Endothelial cell (in vitro differentiated cells): ENCODE measurements at places on chromosomes 5 and 9.

DNA sequence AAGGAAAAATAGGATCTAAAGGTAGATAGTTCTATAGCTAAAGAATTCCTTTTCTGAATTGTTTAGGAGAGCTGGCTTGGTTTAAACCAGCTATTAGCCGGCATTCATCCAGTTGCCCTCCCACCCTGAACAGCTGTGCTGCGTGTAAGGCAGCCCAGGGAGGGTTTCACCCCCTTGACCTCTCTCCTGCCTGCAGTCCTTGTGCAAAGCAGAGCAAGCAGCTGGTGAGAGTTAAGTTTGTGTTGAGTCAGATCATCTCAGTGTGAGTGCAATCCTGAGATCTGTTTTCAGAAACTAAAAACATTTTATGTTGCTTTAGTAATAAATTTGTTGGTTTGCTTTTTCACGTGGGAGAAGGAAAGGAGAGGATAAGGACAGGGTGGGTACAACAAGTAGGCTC, 13.0 kb downstream of the SLC25A25 start:
- DNase-seq, result no peak

GRCh38 chr9:3569529-3569928, 43.7 kb upstream of the RFX3 start:
- no peak for DNase-seq

- no peak for DNase-seq
Observed at GRCh38 chr5:141492168-141492885, 3.4 kb downstream of the PCDHGC5 start.

- DNase-seq, result no peak
Observed at GRCh38 chr5:87002485-87002884, 265.2 kb upstream of the RASA1 start.

GRCh38 chr9:95457769-95458168, 59.0 kb downstream of the PTCH1 start:
- no peak for DNase-seq

- no peak for DNase-seq
Observed at GRCh38 chr9:30925126-30925525, 1459.3 kb upstream of the ACO1 start.

DNA sequence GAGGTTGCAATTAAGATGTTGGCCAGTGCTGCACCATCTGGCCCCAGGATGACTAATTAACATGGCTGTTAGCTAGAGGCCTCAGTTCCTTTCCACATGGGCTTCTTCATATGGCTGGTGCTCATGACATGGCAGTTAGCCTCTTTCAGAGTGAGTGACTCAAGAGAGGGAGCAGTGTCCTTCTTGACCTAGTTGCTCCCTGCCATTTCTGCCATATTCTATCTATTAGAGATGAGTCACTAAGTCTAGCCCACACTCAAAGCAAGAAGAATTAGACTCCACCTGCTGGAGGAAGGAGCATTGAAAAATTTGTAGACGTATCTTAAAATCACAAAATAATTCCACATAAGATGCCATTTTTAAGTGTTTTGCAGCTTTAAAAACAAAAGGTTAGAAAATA, 651.2 kb upstream of the CCNG1 start:
- DNase-seq, result no peak

DNA sequence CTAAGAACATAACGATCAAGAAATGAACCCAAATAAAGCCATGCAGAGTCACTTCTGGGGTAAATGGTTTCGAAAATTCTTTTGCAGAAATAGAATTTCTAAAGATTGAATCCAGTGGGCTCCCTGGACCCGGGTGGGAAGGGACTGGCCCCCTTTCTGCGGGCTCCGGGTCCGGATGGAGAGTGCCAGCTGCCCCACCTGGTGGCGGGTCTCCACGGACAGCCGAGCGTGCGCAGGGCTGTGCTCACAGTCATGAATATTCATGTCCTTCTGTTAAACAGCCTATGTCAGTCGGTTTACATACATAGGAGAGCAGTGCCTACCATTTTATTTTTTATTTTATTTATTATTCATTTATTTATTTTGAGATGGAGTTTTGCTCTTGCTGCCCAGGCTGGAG, 4.7 kb upstream of the PPP1R26 start:
- peak; percentile 67 for DNase-seq

DNA sequence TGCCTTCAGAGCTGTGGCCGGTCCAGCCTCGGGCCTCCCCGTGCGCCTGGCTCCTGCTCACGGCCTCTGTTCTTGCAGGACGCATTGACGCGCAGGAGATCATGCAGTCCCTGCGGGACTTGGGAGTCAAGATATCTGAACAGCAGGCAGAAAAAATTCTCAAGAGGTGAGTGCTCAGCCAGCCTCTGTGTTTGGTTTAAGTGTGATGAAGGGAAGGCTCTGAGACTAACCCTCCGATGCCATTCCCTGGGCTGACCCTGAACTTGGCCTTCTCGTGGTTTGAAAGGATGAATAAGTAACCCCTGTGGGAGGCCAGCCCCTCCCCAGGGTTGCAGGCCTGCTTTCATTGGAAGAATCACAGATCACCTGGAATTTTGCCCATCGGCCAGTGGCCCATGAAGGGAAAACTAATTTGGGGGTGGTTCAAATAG, 26.3 kb downstream of the PTGES2 start:
- no peak for DNase-seq

GRCh38 chr5:125310749-125311148, 564.3 kb upstream of the ZNF608 start:
- no peak for DNase-seq

GRCh38 chr9:91038483-91039124, 237.0 kb downstream of the SYK start:
- no peak for DNase-seq

- no peak for DNase-seq
Observed at GRCh38 chr5:2746561-2747032, 4.9 kb downstream of the IRX2 start.

- DNase-seq, result no peak
Observed at GRCh38 chr5:128574041-128574440, 36.0 kb upstream of the FBN2 start.

DNA sequence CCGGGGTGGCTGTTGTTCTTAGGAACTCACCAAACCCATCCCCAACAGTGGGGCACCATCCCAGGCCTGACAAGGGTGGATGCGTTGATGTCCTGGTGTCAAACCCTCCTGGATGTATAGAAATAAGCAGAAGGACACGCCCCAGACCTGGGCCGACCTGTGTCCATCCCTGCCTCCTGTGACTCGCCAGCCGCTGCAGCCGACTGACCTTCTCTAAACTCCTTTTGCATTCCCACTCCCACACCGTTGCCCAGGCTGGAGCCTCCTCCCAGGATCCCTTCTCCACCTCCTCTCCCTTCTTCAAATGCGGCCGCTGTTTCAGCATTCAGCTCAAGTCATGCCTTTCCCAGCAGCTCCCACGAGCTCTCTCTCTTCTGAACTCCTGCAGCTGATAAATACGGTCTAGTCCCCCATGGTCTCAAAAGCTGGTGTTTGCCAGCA, 213.2 kb upstream of the IER5L start:
- no peak for DNase-seq

GRCh38 chr9:113998525-113999255, 79.4 kb downstream of the AMBP start:
- no peak for DNase-seq

- no peak for DNase-seq
Observed at GRCh38 chr5:34790069-34790468, 48.9 kb upstream of the TTC23L start.
